Activated CD4-positive, CD25-positive, alpha-beta regulatory T cell (primary cell): ENCODE measurements at places on chromosomes 1 and 21.
A peak's percentile ranks its signal among the peaks of the same experiment; 100 is the strongest.

GRCh38 chr1:96281491-96281890 lies 440.1 kb upstream of the PTBP2 start:
- DNase-seq, result no peak

DNA sequence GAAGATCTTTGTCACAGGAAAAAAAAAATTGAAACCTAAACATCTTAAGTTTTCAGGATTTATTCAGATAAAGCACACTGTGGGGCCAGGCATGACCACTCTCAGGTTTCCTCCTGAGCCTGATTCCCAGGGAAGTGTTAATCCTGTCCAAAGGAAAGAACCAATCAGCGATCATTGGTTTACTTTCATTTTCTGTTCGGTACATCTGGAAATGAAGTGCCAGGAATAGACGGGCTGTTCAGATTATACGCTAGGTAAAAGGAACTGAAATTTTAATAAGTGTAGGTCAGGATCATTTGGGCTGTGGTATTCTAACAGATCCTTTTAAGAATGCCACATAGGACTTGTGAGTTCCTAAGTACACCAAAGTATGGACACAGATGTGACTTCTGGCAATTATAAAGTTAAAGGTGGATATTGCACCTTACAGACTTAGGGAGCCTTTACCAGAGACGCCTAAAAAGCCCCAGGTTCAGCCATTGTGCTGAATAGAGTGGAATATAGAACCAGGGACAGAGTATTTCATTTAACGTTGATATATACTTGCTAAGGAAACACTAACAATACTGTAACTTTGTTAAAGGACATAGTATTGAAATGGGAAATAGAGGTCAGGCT lies 9.3 kb upstream of the CACYBP start:
- no peak for DNase-seq

GRCh38 chr1:240486611-240487010 lies 125.3 kb downstream of the GREM2 start:
- DNase-seq, result no peak

DNA sequence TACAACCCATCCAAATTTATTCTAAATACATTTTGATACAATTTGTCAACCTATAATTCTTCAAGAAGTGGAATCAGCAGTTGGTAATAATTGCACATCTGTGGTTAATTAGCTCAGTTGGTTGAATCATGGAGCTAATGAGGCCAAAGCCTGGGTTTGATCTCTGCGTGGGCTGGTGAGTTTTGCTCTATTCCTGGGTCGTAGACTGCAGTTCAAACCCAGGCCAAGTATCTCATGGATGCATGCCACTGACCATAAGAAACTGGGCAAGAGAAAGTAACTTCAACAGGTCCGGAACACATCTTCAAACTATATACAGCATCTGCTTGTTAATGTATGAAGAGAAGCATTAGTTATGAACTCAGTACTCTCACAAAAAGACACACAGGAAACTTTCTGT lies 779.7 kb downstream of the USP25 start:
- no peak for DNase-seq

DNA sequence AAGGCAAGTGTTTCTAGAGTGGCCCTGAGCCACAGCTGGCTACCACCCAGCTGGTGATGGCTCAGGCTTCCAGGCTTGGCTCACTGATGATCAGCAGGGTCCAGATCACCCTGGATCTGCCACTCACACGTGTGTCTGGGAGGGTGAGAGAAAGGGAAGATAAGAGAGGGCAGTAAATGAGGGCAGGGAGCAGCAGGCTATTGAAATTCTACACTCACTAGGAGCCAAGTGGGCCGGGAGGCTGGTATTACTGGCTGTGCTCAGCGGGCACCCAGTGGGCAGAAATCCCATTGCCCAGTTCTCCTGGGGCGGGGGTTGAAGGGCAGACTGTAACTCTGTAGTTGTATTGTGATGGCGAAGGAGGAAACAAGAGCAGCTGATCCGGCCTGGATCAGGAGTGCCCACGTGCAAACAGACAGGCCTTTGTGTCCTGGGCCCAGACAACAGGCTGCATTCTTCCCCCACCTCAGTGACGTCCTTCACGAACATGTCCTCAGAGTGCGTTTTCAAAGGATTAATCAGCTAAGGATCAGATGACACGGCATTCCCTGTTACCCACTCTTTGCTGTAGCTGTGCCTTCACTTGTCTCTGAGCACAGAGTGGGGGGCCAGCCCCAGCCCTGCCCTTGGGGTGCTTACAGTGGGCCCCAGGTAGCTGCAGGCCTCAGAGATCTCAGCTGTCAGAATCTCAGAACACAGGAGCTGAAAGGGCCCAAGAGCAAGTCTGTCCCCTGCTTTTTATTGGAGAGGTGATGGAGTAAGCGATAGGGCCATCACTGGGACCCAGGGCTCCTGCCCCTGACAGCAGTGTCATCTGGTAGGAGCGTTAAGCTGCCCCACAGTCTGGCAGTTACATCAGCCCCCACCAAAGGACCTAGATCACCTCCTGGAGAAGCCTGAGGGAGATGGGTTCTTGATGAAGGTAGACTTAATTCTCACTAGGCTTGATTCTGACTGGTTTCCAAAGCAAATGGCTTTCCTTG lies 60.5 kb downstream of the ATP1A1 start:
- no peak for DNase-seq

DNA sequence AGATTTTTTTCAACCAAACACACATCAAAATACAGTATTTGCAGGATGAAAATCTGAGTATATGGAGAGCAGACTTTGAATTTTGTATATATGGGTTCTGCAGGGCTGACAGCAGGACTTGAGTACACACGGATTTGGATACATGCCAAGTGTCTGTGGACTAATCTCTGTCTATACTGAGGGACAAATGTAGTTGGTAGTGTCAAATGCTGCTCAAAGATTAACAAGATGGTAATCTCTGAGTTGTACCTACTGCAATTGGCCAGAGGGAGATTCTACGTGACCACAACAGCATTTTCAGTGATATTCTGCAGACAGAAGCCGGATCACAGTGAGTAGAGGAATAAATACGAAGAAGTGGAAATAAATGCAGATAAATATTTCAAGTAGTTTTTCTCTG lies 43.4 kb downstream of the SHCBP1L start:
- no peak for DNase-seq

DNA sequence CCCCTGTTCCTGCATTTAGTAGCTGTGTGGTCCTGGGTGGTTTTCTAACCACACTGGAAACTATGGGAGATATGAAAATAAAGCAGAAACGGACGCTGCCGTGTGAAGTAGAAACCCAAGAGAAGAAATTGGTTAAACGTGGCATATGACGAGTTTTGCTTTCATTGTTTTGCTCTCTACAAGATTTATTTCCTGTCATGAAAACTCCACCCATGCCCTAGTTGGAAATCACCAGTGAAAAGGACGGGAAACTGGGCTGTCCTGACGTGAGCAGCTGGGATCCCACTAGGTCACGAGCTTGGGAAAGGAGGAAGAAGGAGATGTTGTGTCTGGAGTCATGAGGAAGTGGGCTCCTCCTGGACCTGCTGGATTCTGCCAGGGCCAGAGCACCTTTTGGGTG lies 120.8 kb upstream of the GADD45A start:
- no peak for DNase-seq

DNA sequence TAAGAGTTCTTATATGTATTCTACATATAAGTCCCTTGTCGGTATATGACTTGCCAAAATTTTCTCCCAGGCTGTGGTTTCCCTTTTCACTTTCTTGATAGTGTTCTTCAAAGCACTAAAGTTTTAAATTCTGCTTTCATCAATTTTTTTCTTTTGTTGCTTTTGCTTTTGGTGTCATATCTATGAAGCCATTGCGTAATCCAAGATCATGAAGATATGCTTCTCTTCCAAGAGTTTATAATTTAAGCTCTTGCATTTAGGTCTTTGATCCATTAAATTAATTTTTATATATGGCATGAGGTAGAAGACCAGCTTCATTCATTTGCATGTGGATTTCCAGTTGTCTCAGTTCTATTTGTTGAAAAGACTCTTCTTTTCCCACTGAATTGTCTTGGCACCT lies 22.2 kb downstream of the DESI2 start:
- no peak for DNase-seq

DNA sequence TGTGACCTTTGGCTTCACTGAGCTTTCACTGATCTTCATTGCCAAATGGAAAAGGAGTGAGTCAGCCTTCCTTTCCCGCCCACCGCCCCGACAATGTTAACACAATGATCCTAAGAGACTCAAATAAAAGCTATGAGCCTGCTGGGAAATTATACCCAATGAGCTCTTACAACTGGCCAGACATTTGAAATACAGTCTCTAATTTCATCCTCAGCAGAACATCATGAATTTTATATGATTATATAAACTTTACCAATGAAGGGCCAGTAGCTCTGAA lies 252.5 kb downstream of the SIPA1L2 start:
- DNase-seq, result no peak

DNA sequence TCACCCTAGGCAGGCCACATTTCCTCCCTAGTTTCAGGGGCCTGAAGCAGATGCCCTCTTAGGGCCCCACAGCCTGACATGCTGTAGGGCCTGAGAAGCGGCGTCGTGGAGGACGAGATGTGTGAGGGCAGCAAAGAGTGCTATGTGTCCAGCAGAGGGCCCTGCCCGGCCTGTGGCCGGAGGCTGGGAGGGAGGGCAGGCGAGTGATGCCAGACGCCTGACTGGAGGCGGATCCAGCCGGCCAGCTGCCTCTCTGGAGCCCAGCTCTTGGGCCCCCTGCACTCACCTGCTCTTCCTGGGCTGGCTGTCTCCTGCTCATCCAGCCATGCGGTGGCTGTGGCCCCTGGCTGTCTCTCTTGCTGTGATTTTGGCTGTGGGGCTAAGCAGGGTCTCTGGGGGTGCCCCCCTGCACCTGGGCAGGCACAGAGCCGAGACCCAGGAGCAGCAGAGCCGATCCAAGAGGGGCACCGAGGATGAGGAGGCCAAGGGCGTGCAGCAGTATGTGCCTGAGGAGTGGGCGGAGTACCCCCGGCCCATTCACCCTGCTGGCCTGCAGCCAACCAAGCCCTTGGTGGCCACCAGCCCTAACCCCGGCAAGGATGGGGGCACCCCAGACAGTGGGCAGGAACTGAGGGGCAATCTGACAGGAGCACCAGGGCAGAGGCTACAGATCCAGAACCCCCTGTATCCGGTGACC lies at the start of gene GPR37L1:
Gene GPR37L1 (plus strand): TSS at position 279 of the 697 bp plus-strand sequence. CDS start 47 bp downstream, at position 326.
- DNase-seq, result no peak

DNA sequence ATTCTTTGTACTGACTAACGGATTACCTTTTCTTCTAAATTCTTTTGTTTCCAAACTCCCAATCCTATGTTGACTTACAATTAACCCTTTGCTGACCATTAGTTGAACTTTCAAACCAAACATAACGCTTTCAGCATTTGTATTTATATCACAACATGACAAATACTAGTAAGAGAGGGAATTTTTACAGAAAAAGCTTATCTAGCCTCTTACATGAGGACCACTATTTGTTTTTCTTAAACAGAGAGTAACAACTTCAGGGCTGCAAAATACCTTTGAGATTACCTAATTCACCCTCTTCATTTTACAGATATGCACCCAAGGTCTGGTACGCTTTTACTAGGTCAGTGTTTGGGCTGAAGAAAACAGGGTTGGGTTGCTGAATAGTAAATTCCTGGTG lies 45.0 kb upstream of the CXADR start:
- DNase-seq, result no peak

GRCh38 chr1:54542120-54542961 lies 5.7 kb upstream of the ACOT11 start:
- peak; percentile 23 for DNase-seq

DNA sequence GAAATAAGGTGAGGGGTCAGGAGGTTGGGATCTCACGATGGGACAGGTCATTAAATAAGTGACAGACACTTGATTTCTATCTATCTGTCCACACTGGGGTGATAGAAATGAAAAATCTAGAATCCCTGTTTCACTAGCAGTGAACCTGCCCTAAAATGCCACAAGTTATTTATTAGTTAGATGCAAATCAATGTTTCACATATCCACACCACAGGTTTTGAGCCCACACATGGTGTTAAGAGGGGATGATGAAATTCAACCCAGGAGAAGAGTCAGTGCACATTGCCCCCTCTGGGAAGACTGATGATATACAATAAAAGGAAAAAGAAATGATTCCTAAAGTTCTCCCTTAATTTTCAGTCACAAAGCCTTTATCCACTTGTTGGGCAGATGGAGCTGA lies 10.1 kb upstream of the NTPCR start:
- no peak for DNase-seq

GRCh38 chr1:221777431-221778072 lies 35.7 kb upstream of the DUSP10 start:
- DNase-seq, result no peak

GRCh38 chr1:221711063-221711577 lies 30.8 kb downstream of the DUSP10 start:
- DNase-seq, result no peak

GRCh38 chr1:172699111-172699510 lies 40.2 kb downstream of the FASLG start:
- peak; percentile 8 for DNase-seq

DNA sequence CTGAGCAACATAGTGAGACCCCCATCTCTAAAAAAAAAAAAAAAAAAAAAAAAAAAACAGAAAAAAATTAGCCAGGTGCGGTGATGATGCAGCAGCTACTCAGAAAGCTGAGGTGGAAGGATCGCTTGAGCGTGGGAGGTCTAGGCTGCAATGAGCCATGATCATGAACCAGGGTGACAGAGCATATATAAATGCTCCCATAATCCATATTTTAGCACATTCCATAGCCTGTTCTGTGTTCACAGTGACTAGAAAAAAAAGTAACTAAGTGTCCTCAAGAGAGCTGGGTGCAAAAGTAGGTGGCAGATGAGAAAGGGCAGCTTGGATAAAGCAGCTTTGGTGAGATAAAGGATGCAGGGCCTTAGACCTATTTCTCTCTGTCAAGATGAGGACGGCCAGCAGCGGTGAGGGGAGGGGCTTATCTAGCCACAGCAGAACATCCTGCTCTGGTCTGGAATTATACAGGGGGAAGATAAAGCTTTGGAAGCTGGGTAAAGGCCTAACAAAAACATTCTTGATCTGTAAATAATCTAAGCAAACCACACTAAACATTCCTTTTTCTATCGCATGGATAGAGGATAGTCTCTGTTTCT lies 205.3 kb downstream of the DAB1 start:
- DNase-seq, result no peak

DNA sequence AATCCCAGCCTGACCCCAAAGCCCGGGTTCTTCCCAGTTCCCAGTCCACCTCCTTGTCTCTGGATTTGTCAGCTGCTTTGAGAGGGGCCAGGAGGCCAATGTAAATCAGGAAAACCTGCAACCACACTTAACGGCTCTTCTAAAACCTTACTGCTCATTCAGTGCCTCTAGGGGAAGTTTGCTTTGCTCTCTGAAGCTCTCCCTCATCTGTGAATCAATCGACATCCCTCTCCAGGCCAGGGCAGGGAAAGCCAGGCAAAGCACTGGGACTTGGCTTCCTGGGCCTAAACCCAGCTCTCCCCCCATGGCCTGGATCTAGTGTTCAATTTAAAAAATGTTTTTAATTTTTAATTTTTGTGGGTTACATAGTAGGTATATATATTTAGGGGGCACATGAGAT lies 9.3 kb downstream of the NKAIN1 start:
- no peak for DNase-seq

DNA sequence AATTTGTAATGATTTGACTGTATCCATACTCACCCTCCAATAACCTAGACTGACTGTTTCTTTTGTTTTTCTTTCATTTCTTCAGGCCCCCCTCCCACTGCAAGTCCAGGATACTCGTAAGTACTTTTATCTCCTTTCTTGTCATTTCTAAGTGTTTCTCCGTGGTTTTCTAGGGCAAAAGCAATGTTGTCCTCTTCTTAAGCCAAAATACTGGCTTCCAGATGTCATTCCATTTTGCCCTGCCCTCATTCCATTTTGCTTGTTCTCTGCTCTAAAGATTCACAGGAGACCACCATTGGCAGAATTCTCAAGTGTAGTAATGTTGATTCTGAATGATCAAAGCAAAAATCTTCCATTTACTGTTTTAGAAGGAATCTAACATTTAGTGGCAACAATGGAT lies 152.8 kb upstream of the UBE2U start:
- no peak for DNase-seq
